D721Med (cell line): ENCODE measurements at places on chromosomes 6 and 20.

- DNase-seq: no peak
Observed at GRCh38 chr6:105695461-105695860, 292.6 kb upstream of the PREP start.

DNA sequence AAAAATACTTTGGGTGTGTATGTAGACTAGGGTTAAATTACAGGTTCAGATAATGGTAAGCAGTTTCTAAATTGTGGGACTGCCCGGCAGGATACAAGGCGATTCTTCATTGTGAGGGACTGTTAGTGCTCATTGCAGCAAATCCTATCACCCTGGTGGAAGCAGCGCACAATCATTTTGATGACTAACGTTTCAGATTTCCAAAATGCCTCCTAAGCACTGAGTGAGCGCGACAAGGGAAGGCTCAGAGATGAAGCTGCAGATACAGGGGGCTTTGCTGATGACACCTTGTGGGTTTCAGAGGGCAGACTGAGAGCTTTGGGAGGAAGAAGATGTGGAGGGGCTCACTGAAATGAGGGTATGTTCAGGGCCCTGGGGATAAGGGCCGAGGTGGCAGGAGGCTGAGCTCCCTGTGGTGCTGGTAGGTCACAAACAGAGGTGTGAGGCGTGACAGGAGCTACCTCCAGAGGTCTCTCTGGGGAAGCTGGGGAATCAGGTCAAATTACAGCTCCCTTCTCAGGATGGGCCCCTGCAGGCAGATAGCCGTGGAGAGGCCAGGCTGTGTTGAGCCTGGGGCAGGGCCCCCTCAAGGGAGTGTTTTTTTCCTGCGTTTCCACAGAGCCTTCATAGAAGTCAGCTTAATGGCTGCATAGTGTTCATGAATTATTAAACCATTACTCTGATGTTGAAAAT, 84.5 kb upstream of the FYN start:
- DNase-seq: no peak

DNA sequence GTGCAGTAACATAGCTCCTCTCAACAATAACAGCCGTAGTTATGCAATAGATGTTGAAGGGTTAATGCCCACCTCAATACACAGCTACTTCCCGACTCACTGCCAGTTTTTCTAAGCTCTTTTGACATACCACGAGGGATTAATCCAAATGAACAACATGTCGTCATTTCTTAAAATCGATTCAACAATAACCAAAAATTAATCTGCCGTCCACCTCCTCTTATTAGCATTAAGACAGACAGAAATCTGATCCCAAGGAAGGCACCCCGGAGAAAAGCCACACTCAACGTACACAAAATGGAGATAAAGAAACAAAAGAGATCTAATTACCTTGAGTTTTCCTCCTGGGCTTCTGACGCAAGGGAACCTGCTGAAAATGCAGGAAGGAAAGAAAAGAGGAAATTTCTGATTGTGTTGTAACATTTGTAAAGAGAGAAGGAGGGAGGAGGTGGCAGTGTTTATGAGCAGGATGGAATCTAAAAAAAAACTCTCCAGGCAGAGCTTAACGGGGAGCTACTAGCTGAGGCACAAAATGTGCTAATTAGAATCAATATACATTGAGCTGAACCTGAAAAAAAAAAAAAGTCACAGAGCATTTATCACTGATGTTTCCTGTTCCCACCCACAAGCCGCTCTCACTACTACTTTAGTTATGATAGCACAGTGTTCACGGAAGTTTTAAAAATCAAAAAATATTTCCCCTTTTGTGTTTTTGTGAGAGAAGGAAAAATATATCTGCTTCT, 109.3 kb downstream of the IPCEF1 start:
- DNase-seq: no peak

GRCh38 chr6:119626884-119627619, 277.5 kb upstream of the MAN1A1 start:
- DNase-seq: no peak

DNA sequence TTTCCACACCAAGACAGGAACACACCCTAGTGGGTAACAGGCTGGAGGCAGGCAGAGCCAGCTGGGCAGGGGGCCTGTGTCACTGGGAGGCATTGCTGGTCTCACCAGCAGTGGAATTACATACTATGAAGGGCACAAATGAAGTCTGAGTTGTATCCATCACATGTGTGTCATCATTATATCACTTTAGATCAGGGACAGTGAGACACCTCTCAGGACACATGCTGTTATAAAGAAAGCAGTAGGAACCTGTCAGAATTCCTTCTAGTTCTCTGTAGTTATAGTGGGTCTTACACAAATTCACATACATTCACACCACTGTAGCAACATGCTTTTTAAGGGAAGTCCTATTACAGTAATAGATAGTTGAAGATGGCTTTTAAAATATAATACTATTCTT, 63.5 kb upstream of the FYN start:
- DNase-seq: no peak
